Right forelimb (tissue), 1 donor: ENCODE measurements at places on chromosomes 3 and 15.

DNA sequence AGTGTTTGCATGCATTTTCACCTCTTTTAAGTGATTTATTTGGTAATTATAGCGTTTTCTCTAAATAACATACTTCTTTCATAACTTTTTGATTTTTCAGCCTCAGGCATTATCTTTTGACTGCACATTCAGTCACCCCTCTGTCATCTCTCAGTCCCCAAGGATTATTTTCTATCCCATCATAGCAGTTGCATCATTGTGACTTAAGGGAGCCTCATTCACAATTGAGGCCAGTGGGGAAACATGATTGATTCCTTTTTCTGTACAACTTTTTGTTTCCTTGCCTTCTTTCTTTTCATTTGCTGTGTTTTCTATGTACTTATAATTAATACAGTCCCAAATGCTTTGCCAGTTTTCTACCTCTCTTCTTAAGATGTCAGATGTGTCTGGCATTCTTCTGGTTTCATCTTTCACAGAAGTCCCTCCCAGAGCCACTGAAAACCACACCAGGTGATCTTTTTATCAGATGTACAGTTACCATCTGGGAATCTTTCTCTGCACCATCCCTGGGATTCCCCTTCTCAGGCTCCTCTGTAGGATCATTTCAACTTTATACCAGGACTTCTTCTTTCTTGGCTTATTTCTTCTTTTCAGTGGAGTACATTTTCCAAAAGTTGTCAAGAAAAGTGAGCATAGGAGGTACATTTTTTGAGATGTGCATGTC, 151.4 kb downstream of the RAP2B start:
- no peak for DNase-seq

DNA sequence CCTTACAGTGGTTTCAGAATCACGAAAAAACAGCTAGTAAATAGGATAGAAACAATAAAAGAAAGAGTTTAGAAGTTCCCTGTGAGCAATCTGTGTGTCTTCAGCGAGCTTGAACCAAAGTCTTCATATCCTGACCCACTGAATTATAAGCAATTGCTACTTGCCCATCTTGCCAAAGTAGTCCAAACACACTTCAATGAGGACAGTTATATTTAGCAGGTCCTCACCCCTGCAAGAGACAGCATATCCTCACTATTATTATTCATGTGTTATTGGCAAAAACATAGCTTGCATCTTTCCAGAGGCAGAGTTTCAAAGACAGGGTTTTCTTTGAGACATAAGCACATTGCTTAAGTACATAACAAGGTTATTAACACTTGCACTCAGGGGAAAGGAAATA, 77.8 kb downstream of the FEZF2 start:
- DNase-seq = no peak

DNA sequence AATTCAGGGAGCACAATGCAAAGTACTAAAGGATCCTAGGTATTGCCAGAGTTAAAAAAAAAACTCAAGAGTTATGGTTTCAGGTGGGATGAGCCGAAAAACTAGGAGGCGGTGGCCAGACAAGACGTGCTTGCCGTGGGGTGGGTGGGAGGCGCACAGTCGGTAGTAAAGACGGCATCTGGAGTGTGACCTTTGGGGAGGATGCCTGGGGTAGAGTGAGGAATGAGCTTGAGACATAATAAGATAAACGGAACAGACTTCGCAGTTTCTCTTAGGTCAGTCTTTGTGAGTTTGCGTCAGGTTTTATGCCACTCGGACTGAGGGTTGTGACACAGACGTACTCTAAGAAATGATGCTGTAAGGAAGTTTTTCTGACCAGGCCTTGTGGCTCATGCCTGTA, 139.6 kb downstream of the LRRK1 start:
- DNase-seq = peak; percentile 23

GRCh38 chr15:95541301-95541700, 789.2 kb upstream of the NR2F2 start:
- no peak for DNase-seq

- DNase-seq = no peak
Measured at GRCh38 chr15:78257681-78258080, 6.7 kb upstream of the DNAJA4 start.

GRCh38 chr15:98888820-98889479, 118.6 kb downstream of the PGPEP1L start:
- DNase-seq = no peak

- peak; percentile 30 for DNase-seq
Measured at GRCh38 chr15:80580106-80580505, 115.0 kb upstream of the ABHD17C start.

DNA sequence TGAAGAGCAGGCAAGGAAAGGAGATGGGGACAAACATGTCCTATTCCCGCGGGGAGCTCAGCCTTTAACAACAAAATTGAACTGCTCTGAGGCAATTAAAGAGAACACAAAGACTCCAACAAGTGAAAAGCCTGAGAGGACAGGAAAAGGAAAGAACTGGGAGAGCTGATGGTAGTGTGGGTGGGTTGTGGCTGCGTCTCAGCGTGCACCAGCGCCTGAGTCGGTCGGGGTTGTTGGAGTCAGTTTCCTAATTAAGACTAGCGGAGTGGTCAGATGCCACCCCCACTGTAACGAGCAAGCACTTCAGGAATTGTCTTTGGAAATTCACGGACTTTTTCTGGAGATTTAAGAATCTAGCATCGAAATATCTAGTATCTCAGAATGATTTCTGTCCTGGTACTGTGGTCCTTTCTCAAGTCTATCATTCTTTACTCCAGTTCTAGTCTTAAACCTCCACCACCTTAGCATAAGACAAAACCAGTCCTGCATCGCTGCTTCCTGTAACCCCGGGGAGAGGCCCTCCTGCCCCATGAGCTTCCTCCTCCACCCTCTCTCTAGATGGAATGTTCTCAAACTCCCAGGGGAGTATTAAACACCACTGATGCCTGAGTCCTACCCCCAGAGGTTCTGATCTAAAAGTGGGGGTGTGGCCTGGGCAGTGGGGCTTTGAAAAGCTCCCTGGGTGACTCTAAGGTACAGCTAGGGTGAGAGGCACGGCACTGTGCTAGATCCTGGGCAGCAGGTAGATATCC, 104.0 kb downstream of the CYP19A1 start:
- DNase-seq = no peak

DNA sequence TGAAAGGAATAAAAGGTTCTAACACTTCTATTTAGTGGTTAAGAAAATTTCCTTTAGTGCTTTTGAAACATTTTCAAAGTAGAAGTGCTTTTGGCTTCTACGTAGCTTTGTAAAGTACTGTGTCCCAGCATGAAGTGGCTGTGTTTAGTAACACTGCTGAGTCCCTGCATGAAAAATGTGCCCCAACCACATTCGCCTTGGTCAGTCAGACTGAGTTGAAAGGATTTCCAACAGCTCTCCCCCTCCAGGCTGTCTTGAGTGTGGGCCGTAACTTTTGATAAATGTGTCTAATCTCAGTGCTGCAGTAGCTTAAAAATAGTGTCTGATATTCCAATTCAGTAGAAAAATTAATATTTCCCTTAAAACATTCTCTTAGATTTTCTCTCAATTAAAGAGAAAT, 115.0 kb downstream of the NR1D2 start:
- DNase-seq = no peak

DNA sequence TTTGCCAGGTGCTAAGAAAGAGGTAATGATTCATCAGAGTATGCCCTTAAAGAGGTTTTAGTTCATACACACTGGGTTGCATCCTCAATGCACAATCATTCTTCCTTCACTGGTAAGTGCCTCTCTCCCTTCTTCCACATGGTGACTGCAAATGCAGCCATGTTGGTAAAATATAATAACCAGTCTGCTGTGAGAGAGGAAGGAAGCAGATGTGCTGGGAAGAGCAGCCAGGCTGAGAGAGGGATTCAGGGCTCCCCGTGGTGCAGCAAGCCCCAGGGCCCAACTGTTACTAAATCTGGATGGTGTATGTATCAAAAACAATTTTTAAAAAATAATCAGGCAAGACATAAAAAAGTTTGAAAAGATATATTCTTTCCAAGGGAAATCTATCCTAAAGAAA, 498.1 kb downstream of the MAGI1 start:
- no peak for DNase-seq

DNA sequence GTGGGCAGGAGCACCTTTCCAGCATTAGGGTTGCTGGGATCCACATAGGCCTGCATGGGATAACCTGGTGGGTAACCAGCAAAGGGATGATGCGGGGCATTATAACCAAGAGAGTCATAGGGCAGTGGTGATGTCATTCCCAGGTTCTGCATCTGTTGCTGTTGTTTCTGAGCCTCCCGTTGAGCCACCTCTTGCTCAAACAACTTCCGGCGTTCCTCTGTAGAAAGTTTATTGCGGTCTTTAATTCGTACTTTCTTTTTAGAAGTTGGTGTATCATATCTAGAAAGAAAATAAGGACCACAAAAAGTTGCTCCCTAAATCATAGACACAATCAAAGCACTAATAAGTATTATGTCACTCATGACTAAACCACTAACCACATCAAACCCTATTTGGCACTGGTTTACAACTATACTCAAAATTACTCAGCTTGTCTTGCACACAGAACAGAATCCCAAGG, 77.8 kb downstream of the NBEAL2 start:
- no peak for DNase-seq

DNA sequence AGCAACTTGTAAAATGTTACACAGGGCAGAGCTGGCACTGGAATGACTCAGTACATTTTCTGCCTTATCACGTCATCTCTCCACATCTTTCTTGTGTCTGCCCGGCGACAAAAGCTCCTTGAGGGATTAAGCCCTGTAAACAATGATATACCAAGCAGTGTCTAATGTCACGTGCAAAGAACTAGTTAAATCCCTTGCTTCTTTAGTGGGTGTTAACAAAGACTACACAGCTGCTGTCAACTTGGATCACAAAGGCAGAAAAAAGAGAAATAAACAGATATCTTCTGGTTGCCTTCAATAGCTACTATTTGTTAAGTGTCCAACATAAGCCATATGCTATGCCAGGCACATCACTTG, 48.1 kb upstream of the FRMD4B start:
- DNase-seq = no peak

DNA sequence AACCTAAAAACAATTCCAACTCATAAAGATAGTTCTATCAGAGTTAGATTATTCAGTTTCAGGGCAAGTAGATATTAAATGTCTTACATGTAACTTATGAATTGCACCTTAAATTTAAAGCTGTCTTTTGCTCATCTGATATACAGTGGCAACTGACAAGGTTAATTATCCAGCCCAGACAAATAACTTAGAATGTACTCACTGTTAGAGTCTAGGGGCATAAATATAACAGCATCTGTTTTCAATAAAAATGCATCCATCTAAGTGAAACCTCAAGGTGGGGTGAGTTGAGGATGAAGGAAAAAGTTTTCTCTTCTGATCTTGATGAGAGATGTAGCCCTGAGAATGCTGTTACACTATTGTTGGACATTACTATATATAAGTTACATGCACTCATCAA, 112.6 kb downstream of the FBN1 start:
- no peak for DNase-seq

DNA sequence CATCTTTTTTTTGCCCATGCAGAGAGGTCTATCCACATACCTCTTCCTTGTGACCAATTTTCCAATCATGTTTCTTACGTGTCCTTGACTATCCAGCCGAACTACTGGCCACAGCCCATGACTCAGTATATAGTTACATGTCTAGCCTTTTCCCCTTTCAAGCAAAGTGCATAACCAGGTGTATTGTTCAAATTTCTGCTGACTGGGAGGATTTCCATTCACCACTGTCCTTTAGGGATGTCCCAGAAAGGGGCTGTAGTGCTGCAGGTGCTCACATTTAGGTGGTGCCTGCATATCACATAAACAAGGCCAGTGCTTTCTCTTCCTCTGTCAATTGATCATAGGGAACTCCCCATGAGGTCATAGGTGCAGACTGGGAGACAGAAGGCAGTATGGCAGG, 69.4 kb upstream of the ALDH1A3 start:
- DNase-seq = no peak

DNA sequence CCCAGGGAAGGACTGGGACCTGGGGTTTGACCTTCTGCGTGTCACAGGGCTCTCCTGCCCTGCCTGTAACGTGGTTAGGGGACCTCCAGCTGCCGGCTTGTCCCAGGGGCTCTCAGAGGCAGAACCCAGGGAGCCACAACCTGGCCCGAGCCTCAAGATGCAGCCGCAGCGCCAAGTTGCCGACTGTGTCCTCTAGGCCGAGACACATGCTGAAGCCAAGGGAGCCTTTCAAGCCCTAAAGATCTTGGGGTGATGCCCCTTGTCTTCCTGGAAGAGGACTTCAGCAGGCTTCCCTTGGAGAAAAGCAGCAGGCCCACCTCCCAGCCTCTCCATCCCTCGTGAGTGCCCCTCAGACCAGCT, 7.2 kb downstream of the DNAJB8 start:
- no peak for DNase-seq

DNA sequence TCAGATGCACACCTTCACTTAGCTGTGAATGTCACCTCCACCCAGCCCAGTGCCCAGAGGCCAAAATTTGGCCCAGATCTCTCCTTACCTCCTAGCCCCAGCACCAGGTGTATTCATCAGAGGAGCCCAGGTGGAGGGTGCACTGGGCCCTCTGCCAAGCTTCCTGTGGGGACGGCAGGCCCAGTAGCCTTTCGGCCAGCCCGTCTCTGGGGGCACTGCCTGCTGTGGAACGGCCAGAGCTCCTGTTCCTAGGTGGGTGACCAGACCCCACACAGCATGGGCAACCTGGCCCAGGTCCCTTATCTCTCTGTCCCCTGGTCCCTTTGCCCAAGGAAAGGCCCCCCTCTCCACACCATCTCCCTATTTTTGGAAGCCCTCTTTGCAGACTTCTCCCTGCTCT, 67.8 kb downstream of the AAGAB start:
- DNase-seq = peak; percentile 37

GRCh38 chr3:195872800-195873199, 35.6 kb downstream of the TNK2 start:
- no peak for DNase-seq

GRCh38 chr3:167651826-167652225, 1.9 kb downstream of the WDR49 start:
- no peak for DNase-seq

DNA sequence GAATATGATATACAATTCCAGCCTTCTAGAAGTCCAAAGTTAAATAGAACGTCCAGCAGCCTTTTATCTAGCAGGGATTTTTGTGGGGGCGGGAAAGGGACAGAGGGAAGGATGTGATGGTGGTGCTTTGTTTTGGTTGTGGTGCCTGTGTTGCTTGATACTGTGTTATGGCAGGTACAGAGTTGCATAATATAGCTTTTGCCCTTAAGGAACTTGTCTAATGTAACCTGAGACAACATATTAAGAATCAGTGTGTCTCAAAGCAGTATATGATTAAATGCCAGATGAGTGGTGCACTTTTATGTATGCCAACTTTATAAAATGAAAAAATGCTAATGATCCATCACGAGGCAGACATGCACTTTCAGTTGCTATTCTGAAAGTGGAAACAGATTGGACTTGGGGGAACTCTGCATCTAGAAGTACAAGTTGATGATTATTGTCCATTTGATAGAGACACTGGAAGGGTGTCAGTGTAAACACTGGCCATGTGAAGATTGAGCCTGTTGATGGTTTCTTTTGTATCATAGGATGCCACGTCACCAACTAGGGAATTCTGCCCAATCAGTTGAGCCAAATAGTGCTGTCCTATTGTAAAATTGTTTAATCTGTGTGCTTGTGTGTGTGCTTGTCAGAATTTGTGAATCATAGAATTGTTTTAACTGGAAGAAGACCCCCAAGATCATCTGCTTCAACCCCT, 23.0 kb downstream of the NEO1 start:
- no peak for DNase-seq

GRCh38 chr3:30107531-30107930, 498.9 kb upstream of the TGFBR2 start:
- DNase-seq = no peak

GRCh38 chr3:5072100-5072816, 49.8 kb upstream of the ARL8B start:
- DNase-seq = no peak

GRCh38 chr3:42172047-42172654, 81.0 kb downstream of the TRAK1 start:
- DNase-seq = no peak
